ENCODE measurements at places on chromosomes 3 and 15.

GRCh38 chr3:53211706-53212702 is 43.8 kb downstream of the TKT start:
- no peak for DNase-seq

DNA sequence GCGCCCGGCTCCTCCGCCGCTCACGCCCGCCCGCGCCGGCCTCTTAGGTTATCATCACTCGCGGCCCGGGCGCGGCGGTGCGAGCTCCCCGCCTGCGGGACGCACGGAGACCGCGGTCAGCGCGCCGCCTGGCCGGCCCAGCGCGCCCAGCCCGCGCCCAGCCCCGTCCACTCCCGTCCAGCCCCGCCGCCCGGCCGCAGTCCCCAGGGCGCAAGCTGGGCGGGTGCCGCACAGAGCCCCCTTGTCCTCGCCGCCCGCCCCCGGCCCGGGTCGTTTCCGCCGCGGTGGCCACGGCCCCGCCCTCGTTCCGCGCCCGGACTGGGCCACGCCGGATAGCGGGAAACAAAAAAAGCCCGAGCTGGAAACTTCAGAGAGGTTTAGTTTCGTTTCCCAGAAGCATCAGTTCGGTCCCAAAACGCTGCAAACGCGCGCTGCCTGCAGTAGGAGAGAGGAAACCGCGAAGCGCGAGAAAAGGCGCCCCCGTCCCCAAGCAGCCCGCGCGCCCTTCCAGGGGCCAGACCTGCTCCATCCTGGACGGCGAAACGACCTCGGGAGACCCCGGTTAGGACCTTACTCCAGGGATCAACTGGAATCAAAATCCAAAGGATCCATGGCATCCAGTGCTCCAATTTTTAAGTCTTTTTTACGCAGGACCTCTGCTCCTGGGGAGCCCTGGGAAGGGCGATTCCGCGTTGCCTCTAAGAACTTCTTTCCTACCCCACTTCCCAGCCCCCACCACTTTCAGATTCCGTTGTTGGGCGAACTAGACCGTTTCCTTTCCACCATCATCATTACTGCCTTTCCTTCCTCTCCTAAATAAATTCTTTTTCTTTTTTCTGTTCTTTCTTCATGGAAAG is at the start of gene ATP10A:
Gene ATP10A (minus strand): TSS at position 217 of the 857 bp plus-strand sequence. CDS start 231 bp downstream, outside the sequence.
- DNase-seq, result no peak

GRCh38 chr3:126100634-126101301 is 16.8 kb upstream of the SLC41A3 start:
- DNase-seq, result no peak

DNA sequence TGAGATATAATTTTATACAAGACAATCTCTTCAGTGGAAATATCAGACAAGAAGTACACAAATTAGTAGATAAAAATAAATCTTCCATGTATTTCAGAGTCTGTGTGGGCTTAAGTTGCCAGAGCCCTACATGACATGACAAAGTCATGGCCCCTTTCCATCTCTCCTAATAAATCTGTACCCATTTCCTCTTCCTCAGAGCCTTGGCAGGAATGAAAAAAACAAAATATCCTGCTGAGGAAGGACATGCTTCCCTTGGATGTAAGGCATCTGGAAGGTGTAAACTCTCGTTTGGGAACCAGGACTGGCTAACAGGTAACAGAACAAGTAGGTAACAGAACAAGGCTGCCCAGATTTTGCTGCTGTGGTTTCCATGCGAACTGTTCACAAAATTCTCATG is 148.1 kb downstream of the SNRK start:
- DNase-seq, result no peak

- DNase-seq, result no peak
These were observed 15.2 kb upstream of the EID1 start for GRCh38 chr15:48862705-48863104.

- no peak for DNase-seq
These were observed 76.1 kb downstream of the CHRD start for GRCh38 chr3:184455991-184456390.

DNA sequence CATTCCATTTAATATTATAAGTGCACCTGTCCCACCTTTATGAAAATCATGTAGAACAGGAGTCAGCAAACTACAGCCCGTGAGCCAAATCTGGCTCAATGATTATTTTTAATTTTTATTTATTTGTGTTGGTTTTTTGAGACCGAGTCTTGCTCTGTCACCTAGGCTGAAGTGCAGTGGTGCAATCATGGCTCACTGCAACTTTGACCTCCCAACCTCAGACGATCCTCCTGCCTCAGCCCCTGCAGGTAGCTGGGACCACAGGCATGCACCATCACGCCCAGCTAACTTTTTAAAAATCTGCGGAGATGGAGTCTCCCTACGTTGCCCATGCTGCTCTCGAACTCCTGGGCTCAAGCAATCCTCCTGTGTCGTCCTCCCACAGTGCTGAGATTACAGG is 42.0 kb downstream of the MYO1E start:
- no peak for DNase-seq

DNA sequence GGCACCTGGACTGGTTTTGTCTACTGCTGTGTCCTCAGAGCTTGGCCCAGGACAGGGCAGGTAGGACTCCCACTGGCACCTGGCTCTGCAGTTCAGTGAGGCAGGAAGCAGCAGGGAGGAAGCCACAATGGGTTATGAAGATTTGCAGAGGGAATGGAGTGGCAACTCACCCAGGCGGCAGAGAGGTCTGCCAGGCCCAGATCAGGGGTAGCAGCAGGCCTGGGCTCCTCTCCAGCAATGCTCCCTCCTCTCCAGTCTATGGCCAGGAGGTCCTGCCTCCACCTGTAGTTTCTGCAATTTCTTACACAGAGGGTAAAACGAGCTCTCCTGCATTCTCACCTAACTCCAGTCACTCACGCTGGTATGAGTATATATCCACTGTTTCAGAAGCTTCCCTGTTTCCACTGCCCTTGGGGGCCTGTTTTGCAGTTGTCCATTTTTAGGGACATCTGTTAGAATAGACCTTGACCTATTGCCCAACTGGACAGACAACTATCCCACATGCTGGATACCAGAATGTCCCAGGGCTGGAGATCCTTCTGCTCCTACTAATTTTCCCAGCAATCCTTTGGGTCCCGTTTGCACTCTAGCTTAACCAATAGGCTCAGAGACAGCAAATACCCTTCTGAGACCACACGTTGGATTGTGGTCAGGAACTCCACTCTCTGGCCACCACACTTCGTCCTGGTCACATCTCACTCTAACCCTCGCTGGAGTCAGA is 35.2 kb downstream of the HMCES start:
- DNase-seq, result no peak

- DNase-seq, result no peak
These were observed 7.8 kb upstream of the PSMD2 start for GRCh38 chr3:184291044-184291737.

DNA sequence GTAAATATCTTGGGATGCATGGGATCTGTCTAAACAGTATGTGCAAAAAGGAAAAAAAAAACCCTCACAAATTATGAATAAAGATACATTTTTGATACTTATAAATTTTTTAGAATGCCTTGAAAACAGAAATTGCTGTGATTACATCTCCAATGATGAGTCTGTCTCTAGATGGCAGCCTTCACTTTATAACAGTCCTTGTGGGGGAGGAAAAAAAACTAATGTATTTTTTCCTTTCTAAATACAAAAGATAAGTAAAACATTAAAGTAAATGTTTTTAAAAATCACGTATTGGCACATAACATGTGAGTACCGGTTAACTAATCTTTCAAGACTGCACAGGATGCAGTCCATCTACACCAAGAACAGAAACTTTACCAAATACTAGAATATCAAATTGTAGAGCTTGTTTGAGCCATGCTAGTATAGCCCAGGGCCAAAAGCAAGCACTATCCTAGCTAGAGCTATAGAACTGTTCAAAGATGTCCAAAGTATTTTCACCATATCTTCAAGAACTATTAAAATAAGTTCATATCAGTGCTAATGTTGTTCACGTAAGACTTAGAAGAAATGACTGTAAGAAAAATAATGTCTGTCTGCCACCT is 206.4 kb downstream of the STAG1 start:
- DNase-seq, result no peak

- no peak for DNase-seq
These were observed 653 bp upstream of the WDR6 start for GRCh38 chr3:49006408-49007067.

GRCh38 chr3:196947136-196947859 is 5.0 kb upstream of the NCBP2 start:
- DNase-seq, result no peak

GRCh38 chr15:74873756-74874424 is 725 bp upstream of the SCAMP2 start:
- no peak for DNase-seq

DNA sequence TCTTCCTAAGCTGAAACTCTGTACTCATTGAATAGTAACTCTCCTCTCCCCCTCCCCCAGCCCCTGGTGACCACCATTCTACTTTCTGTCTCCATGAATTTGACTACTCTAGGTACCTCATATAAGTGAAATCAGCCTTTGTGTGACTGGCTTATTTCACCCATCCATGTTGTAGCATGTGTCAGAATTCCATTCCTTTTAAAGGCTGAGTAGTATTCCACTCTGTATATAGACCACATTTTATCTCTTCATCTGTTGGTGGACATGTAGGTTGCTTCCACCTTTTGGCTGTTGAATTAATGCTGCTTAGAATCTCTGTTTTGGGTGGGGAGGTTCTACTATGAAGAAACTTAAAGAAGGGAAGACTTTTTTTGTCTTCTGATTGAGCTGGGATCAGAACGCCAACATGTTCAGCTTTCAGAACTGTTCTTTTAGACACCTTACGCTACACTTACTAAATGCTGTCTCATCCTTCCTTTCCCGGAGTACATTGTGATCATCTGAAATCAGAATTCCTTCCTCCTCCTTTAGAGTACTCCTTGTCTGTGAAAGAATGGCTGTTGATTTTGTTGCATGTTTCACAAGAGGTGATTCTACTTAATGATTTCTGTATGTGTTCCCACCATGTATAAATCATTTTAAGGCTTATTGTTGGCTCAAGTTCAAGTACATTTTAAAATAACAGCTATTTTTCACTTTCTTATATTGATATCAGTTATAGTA is 50.3 kb downstream of the MRPS25 start:
- DNase-seq, result no peak

DNA sequence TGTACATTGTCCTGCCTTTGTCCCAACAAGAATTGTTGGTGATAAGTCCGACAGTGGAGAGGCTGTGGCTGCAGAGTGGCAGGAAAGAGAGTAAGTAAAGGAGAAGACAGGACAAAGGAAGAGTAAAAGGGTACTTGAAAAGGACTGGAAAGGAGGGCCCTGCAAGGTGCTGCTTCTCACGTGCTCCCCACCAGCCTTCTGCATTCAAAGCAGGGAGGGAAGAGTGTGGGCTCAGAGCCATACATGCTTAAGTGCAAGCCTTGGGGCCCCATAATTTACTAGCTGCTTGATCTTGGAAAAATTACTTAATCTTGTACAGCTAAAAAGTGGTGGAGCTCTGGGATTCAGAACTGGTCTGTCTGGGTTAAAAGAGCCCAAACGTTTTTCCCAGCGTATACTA is 29.9 kb downstream of the MME start:
- no peak for DNase-seq

- DNase-seq, result no peak
These were observed 10.2 kb upstream of the HTR3C start for GRCh38 chr3:184042617-184043016.

GRCh38 chr3:129016720-129017483 is 15.8 kb downstream of the EFCC1 start:
- no peak for DNase-seq

DNA sequence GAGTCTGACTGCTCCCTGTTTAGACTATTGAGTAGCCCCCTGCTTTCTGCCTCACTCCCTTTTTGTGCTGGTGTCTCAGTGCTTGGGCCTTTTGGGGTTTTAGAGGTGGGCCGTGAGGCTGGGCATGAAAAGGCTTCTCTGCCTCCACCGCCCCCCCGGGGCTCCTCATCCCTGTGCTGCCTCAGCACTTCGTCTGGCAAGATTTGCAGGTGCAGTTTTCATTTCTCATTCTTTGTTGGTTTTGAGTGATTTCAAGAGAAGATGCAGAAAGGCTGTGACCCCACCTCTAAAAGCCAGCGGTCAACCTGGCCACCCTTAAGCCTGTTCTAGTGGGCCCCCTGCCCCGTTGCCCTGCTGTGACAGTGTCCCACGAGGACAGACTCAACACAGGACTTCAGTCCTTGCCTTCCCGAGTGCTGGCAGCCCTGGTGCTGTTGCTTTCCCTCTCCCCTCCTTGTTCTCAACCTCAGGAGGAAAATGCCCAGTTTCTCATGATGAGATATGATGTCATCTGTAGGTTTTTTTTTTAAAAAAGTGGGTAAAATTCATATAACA is 38.0 kb downstream of the APBA2 start:
- DNase-seq, result no peak

- DNase-seq, result no peak
These were observed 24.7 kb upstream of the DUSP7 start for GRCh38 chr3:52080830-52081719.
